ENCODE measurements at places on chromosomes 13 and 19. TPM values are rescaled to one million over a fixed set of nuclear protein-coding genes. Genes with fewer than 3 reads are reported as not detected.

The ZNF793 gene
- 0.27 TPM for total RNA-seq

The CGB3 gene
- not detected for total RNA-seq

The KLK2 gene
- not detected for total RNA-seq

GRCh38 chr19:43780706-43781525 lies at the start of gene KCNN4:
Gene KCNN4 (minus strand): TSS chr19:43780973. CDS start chr19:43780861, 112 bp downstream.
- DNase-seq = peak; percentile 58

GRCh38 chr19:18074192-18074591 lies 12.5 kb downstream of the IL12RB1 start:
- DNase-seq = no peak

DNA sequence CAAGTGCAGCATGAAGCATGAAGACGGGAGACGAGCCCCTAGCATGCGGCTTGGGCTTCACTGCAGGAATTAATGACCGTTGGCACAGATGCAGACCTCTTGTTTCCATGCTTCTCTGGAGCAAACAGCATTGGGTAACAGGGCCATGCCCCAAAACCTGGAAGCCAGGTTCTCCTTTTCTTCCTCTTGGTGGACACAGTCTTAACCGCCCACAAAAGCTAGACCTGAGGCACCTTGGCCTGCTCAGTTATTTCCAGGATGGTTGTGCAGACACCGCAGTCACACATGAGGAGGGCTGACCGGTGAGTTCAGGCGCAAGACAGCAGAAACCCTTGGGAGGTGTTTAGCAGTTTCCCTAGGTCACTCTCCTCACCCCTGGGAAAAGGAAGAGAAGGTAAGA lies 133.9 kb upstream of the GJB6 start:
- DNase-seq = no peak
